ENCODE measurements at places on chromosomes 7 and 10. TPM values are rescaled to one million over a fixed set of nuclear protein-coding genes. Genes with fewer than 3 reads are reported as not detected.

The CNNM1 gene
- not detected for total RNA-seq

The ANKRD61 gene
- 0.17 TPM for total RNA-seq

The DPYSL4 gene
- total RNA-seq = 5.4 TPM

DNA sequence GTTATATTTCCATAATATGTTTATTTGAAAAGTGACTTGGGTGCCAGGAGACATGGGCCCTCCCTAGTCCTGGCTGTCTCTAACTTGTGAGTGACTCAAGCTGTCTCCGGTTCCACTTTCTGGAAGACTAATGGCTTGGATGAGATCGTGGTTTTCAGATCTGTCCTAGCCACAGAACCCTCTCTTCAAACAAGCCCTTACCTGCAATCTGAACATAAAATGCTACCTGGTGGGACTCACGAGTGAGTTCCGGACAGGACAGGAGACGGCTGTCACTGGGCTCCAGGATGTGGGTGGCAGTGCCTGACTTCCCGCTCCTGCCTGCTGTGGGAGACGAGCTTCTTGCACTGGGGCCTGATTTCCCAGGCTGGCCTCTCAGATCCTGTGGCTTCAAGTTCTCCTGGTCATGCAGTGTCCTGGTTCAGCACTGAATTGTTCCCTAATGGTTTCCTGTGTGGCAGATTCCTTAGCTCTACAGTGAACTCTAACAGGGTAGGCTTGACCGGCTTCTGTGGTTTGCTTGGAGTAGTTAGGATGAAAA, 26.0 kb upstream of the PFKFB3 start:
- H3K36me3 ChIP-seq = no peaks in the 10 kb centered on the region
- no peak overlapping the region for H3K27ac ChIP-seq
- no peak overlapping the region for H3K4me3 ChIP-seq
- no peak for DNase-seq
- H3K4me1 ChIP-seq = no peaks in the 10 kb centered on the region

DNA sequence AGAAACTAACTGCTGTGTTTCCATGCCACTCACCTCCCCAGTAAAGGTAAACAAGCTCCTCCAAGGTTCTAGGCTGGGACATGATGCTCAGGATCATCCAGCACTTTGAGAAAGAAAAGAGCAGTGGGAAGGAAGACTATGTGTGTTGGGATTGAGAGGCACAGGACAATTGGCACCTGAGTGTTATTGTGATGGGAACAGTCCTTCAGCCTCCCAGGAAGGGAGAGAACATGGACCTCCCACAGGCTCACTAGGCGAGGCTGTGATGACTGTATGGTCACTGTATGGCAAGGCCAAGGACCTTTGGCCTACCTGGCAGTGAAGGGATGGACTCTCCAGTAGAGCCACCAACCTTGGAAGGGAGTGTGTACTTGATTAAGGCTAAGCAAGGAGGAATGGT, 123.2 kb upstream of the UNC5B start:
- H3K4me1 ChIP-seq = peaks cover 3% of the 10 kb centered on the region
- H3K27ac ChIP-seq = no peak overlapping the region
- H3K4me3 ChIP-seq = no peak overlapping the region

DNA sequence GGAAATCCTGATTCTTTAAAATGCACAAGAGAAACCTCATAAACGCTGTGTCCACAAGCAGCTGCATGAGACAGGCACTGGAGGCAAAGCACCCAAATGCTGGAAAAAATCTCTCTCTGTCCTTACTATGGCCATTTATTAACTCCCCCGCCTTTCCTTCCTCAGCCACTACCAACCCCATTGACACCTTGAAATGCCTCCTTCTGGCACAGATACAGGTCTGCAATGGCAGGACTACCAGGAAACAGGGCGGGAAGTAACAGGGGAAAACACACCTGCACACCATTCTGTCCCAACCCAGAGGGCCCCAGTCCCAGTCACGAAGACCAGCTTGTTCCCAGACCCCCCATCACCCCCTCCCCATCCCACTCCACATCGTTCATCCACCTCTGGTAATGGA, 224.3 kb downstream of the PARD3 start:
- H3K27ac ChIP-seq = no peak overlapping the region
- no peak for DNase-seq
- H3K4me1 ChIP-seq = no peaks in the 10 kb centered on the region
- no peaks in the 10 kb centered on the region for H3K27me3 ChIP-seq
- no peak overlapping the region for H3K4me3 ChIP-seq

GRCh38 chr10:104262055-104262454, 6.9 kb upstream of the GSTO2 start:
- peaks cover 81% of the 10 kb centered on the region for H3K36me3 ChIP-seq
- no peaks in the 10 kb centered on the region for H3K27me3 ChIP-seq
- H3K4me1 ChIP-seq = no peaks in the 10 kb centered on the region
- H3K4me3 ChIP-seq = no peak overlapping the region
- DNase-seq = no peak

GRCh38 chr7:110870926-110871325, 220.0 kb upstream of the LRRN3 start:
- H3K27ac ChIP-seq = no peak overlapping the region
- DNase-seq = no peak
- H3K27me3 ChIP-seq = no peaks in the 10 kb centered on the region
- H3K4me1 ChIP-seq = no peaks in the 10 kb centered on the region
- H3K36me3 ChIP-seq = no peaks in the 10 kb centered on the region

- no peaks in the 10 kb centered on the region for H3K27me3 ChIP-seq
- no peak overlapping the region for H3K27ac ChIP-seq
- H3K4me1 ChIP-seq = no peaks in the 10 kb centered on the region
- DNase-seq = no peak
- H3K36me3 ChIP-seq = no peaks in the 10 kb centered on the region
These were observed 648.3 kb downstream of the TNS3 start for GRCh38 chr7:46933596-46933995.

- no peak overlapping the region for H3K4me3 ChIP-seq
- H3K36me3 ChIP-seq = no peaks in the 10 kb centered on the region
- H3K27ac ChIP-seq = no peak overlapping the region
- no peak for DNase-seq
These were observed 629.8 kb downstream of the KCNMA1 start for GRCh38 chr10:77007834-77008233.

- no peaks in the 10 kb centered on the region for H3K4me1 ChIP-seq
- H3K4me3 ChIP-seq = no peak overlapping the region
- peaks cover 5% of the 10 kb centered on the region for H3K27me3 ChIP-seq
- H3K27ac ChIP-seq = no peak overlapping the region
These were observed 304.4 kb upstream of the C7orf33 start for GRCh38 chr7:148286150-148286549.

DNA sequence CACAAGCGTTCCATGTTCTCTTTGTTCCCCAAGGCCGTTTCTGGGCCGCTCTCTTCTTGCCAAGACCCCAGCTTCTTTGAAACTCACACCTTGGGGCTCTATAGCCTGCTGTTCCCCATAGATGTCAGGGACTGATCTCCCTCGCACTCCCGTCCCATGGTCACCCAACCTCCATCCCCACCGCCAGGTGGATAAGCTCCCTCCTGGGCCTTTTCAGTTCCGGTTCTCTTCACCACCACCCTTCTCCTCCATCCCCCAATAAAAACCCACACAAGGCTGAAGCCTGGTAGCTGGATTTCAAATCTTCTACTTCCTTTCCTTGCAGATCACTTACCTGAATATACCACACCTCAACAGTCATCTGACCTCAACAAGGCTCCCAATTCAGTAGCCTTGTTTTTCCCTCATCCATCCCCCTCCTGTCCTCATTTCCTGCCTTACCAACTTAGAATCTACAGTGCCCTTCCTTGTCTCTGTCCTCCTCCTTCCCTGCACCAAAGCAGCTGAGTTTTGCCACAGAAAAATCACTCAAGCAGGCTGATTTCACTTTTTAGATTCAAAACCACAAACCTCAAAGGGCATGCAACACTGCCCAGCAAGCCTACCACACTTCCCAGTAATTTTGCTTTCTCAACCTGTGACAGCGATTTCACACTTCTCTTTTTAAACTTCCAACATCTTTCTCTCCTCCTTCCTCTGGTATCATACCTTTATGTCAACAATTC, 7.7 kb downstream of the SLC37A3 start:
- no peaks in the 10 kb centered on the region for H3K27me3 ChIP-seq
- no peaks in the 10 kb centered on the region for H3K4me1 ChIP-seq
- no peaks in the 10 kb centered on the region for H3K36me3 ChIP-seq
- no peak overlapping the region for H3K4me3 ChIP-seq
- no peak overlapping the region for H3K27ac ChIP-seq

DNA sequence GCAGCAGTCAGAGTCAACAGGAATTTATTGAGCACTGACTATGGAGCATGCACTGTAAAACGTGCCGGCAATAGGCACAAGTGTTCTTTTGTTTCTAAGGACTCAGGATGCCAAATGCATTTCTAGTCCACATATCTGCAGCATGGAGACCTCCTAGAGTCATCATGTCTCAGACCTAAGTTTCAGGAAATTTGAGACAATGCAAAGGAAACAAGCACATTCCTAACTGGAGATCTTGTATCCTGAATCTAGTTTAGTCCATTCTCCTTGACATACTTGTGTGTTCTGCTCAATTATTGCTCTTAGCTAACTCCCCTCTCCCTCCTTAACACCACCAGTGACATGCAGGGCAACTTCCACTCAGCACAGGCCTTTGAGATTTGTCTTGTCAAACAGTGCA, 173.2 kb downstream of the ZNF438 start:
- no peaks in the 10 kb centered on the region for H3K27me3 ChIP-seq
- DNase-seq = no peak
- H3K27ac ChIP-seq = no peak overlapping the region
- H3K4me1 ChIP-seq = no peaks in the 10 kb centered on the region

DNA sequence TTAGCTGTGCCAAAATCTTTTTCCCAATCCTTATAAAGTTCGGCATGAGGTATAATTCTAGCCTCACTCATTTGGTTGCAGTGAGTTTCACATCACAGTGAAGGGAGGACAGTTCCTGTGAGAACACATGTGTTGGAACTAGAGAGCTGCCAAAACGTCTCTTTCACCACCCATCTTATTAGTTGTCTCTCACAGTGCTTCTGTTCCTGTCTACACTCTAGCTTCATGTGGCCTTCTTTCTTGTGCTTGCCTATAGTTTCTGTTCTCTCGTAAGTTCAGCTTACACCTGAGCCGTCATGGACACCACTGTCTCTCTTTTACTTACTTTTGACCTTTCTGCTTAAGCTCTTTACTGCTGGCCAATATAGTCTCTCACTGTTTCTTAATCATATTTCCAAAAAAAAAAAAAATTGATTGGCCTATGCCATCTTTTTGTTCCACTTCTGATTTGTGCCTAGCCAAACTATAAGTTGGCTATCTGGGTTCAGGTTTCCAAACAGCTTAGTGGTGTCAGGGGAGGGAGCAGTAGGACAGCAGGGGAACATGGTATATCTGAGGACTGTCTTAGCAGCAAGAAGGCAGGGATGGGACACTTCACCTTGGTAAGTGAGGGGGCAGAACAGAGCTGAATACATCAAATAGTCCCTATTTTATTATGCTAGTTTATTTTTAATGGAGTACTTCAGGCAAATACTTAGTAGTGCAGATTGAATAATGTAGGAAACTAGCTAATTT, 38.0 kb downstream of the ZNRF2 start:
- H3K27ac ChIP-seq = no peak overlapping the region
- no peak for DNase-seq
- no peak overlapping the region for H3K4me3 ChIP-seq
- no peaks in the 10 kb centered on the region for H3K36me3 ChIP-seq
- no peaks in the 10 kb centered on the region for H3K27me3 ChIP-seq

- H3K27me3 ChIP-seq = no peaks in the 10 kb centered on the region
- peaks cover 21% of the 10 kb centered on the region for H3K4me1 ChIP-seq
These were observed 64.0 kb downstream of the CSGALNACT2 start for GRCh38 chr10:43202224-43202656.

Measured in HCT116 (cell line).